Fibroblast of skin of scalp (primary cell): ENCODE measurements at places on chromosomes 11 and 22.

GRCh38 chr11:65390099-65390941 lies 3.9 kb downstream of the FRMD8 start:
- DNase-seq: no peak

DNA sequence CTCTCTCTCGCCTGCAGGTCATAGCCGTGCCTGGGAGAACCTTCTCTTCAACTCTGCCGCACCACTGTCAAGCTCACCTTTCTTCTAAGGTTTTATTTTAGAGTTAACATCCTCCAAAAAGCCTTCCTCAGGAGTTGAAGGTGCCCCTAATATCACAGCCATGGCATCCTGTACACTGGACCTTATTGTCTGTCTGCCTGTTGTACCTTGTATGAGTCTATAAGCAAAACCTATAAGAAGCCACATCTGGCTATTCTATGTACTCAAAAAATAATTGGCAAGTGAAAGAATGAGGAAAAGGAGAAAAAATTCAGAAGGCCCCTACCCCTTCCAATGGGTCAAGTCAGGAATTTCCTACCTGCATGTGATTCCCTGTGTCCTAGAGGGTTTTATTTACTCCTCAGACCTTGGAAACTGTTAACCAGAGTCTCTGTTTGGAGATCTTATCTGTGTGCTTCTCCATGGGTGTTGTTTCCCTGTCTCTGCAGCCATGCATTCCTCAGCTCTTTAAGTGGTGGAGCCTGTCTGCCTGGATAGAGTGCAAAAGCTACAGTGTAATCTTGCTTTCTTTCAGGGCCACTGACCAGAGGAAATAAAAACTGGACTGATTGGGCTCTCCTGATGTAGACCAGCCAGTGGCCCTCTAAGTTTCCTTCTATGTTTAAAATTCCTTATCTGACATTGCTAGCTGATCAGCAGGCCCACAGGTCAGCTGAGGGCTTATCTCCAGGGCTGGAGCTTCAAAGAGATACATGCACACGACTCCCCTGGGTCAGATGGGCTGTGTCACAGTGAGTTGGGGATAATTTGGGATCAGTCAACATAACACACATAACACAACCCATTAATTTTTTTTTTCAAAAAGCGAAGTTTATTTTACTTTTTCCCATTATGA lies 37.6 kb upstream of the TMEM135 start:
- DNase-seq: no peak

DNA sequence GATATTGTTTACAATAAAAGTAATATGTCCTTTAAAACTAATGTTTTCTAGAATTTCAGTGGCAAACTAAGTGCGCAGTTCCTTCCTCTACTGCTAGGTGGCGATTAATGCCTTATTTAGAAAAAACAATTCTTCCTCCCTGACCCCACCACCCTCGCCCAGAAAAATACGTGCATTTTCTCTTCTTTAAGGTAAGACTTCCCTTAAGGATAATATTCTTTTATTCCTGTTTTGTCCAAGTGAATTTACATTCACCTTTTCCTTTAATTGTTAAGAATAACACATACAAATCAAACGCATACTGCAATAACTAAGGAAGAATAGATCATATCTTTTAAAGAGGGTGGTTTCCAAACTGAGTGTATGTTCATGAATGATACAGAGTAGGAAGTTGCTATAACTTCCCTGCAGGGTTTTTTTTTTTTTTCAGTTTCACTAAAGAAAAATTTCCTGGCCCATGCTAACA lies 17.0 kb upstream of the PSMA1 start:
- peak; percentile 9 for DNase-seq

GRCh38 chr11:22192289-22192641 lies 620 bp upstream of the ANO5 start:
- no peak for DNase-seq

- DNase-seq: no peak
Observed at GRCh38 chr11:36033936-36034335, 90.1 kb downstream of the LDLRAD3 start.

DNA sequence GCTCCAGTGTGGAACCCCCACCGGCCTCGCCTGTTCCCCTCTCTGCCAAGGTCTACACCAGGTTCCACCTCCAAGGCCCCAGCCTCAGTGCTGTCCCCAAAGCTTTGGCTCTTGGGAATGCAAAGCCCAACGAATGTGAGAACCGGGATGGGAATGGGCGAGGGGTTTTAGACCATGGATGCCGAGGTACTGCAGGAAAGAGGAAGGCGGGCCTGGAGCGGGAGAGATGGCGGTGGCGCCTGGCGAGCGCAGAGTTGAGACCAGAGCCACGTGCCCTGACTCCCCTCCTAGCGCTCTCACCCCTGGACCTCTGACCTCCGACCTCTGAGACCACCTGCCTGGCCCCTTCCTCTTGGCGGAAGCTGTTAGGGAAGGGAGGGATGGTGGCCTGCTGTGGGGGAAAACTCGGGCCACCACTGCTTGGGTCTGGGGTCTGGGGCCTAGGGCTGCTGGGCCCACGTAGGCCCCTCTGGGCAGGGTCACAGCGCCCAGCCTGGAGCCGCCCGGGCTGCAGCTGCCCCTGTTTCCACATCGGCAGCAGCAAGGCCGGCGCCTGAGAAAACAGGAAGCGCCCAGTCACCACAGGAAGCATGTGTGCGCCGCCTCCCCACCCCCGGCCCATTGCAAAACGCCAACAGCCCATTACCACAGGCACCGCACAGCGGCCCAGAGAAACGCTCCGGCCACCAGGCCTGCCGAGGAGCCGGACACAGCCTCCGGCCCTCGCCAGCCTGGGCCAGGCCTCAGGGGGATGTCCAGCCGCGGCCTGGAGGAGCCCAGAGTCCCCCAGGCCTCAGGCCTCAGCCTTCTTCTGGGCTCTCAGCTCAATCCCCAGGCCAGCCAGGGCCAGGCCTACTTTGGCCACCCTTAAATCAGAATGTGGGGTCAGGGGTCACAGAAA lies 13.8 kb upstream of the SLC39A13 start:
- DNase-seq: no peak

- DNase-seq: peak; percentile 35
Observed at GRCh38 chr22:41009222-41009948, 58.2 kb downstream of the RBX1 start.

GRCh38 chr11:67564230-67564629 lies 19.4 kb upstream of the GSTP1 start:
- no peak for DNase-seq
